IMR-90 (cell line): ENCODE measurements at places on chromosomes 4 and X. TPM values are rescaled to one million over a fixed set of nuclear protein-coding genes. Genes with fewer than 3 reads are reported as not detected.

Gene RNF212
- total RNA-seq, result under 0.01 TPM in 2 replicates

Gene KLB
- total RNA-seq, result not detected in 2 replicates

Gene GAGE12F
- total RNA-seq, result not detected in 2 replicates

Gene LRIT3
- total RNA-seq, result not detected in 2 replicates

Gene ZAR1
- not detected in 2 replicates for total RNA-seq

Gene COL4A6
- 0.28 and 0.36 TPM in 2 replicates for total RNA-seq

Gene PABPC1L2B
- total RNA-seq, result not detected in 2 replicates

Gene TNIP3
- total RNA-seq, result 0.18 and 0.28 TPM in 2 replicates

Gene SHROOM2
- total RNA-seq, result 8.1 TPM in 2 replicates

DNA sequence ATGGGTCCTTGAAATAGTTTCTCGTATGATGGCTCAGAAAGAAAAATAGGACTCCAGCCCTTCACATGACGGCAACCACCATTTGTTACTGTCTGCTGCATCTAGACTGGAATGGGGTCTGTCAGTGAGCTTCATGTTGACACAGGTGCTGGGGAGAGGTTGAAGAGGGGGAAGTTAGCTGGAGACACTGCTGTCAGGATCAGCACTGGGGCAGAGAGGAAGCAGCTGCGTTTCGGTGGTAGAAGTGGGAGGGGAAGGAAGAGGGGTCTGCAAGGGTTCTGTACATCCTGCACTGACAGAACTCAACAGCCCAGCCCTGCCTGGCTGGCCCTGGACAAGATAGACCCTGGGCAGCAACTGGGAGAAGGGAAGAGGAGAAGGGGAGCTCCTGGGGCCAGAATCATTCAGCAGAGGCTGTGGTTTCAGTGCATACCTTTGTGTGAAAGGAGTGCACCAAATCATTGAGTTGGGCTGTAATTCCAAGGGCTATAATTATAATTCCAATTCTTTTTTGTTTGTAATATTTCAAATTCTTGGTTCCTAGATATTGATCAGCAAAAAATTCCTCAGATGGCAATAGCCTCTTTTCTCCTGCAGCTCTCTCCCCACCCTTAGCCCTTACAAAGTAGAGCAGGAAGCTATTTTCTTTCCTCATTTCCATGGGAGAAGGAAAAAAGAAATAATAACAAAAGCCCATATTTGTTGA lies 119.4 kb upstream of the C1GALT1C1 start:
- H3K36me3 ChIP-seq, result no peaks in the 10 kb centered on the region
- H3K4me1 ChIP-seq, result no peaks in the 10 kb centered on the region
- no peak overlapping the region for H3K27ac ChIP-seq
- DNase-seq, result no peak
- H3K27me3 ChIP-seq, result no peaks in the 10 kb centered on the region; the same call in 1 of the 2 replicates

GRCh38 chr4:118997601-118998000 lies 108.9 kb downstream of the SYNPO2 start:
- DNase-seq, result peak; percentile 78
- no peaks in the 10 kb centered on the region for H3K27me3 ChIP-seq
- peak overlapping the region; percentile 80 for H3K27ac ChIP-seq
- no peak overlapping the region for H3K4me3 ChIP-seq
- H3K36me3 ChIP-seq, result no peaks in the 10 kb centered on the region

- H3K27me3 ChIP-seq, result no peaks in the 10 kb centered on the region
- no peak for DNase-seq
Measured at GRCh38 chrX:106220177-106220576, 52.1 kb downstream of the PWWP3B start.

GRCh38 chr4:111400741-111401140 lies 744.5 kb upstream of the FAM241A start:
- H3K27ac ChIP-seq, result no peak overlapping the region
- no peaks in the 10 kb centered on the region for H3K36me3 ChIP-seq
- H3K4me3 ChIP-seq, result no peak overlapping the region
- H3K4me1 ChIP-seq, result peaks cover 1% of the 10 kb centered on the region; the same call in 1 of the 2 replicates
- H3K27me3 ChIP-seq, result no peaks in the 10 kb centered on the region

GRCh38 chr4:24570172-24570571 lies 14.2 kb downstream of the DHX15 start:
- H3K27ac ChIP-seq, result no peak overlapping the region
- DNase-seq, result no peak
- no peak overlapping the region for H3K4me3 ChIP-seq
- H3K27me3 ChIP-seq, result no peaks in the 10 kb centered on the region

DNA sequence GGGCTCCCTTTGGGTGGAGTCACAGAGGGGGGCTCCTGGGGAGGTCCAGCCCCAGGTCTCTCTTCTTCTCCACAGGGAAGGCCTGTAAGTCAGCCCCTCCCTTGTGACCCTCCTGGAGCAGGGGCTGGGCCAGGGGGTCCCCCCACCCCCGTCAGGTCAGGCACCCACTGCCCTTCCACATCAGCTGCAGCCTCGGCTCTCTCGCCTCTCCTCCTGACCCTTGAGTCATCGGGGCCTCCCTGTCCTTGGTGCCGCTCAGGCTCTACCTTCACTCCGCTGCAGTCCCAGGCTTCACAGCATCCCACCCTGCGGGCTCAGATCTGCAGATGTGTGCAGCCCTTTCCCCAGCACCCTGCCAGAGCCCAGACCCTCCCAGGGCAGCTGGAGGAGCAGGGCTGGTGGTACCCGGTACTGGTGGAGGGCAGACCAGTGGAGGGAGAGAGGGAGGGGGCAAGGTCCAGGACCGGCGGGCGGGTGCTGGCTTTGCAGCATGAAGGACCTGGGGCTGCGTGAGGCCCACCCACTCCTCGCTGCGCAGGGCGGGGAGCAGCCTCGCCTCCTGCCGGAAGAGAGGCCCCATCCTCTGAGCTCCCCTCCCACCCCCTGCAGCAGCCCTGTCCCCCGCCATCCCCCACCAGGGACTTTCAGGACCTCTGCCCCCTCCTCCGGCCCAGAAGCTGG lies 117.1 kb downstream of the FAM53A start:
- H3K36me3 ChIP-seq, result no peaks in the 10 kb centered on the region
- H3K27me3 ChIP-seq, result peaks cover 31% of the 10 kb centered on the region
- no peak overlapping the region for H3K4me3 ChIP-seq

DNA sequence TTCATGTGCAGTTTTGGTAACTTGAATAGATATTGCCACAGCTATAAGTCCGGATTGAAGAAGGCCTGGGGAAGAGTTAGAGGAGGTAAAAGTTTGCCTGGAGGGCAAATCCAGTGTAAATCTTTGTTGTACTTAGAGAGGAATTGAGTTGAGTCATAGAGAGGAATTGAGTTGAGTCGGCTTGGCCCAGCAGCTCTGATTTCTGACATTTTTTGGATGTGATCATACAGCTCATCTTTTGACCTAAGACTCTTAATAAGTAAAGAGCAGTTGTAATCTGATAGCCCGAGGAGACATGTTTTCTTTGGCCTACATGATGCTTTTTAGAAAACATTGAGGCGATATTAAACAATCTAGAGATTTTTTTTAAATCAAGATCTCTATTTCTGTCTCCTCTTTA lies 3.9 kb downstream of the KIT start:
- peak; percentile 92 for DNase-seq
- peak overlapping the region; percentile 82; the same call in 1 of the 2 replicates for H3K27ac ChIP-seq
- peaks cover 16% of the 10 kb centered on the region for H3K4me1 ChIP-seq
- H3K36me3 ChIP-seq, result no peaks in the 10 kb centered on the region

DNA sequence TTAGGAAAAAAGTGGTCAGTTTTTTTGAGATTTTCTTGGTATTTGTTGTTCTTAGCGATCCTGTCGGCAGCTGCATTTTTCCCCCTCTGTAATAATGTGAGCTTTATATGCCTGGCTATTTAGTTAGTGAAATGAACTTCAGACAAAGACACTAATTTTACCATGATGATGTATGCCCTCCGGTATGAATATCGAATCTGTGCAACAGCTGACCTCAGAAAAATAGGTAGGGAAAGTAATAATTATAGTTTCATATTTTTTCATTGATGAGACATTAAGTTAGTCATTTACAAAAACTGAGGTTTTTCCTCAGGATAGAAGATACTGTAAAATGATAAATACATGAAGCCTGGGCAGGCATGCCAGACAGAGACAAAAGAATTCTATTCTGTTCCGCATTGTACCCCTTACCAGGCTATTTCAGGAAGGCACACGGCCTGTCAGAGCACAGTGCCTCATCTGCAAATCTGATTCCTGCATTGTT lies 155.8 kb downstream of the SHROOM3 start:
- DNase-seq, result peak; percentile 58
- no peaks in the 10 kb centered on the region for H3K36me3 ChIP-seq
- H3K4me3 ChIP-seq, result no peak overlapping the region
- H3K4me1 ChIP-seq, result peaks cover 13% of the 10 kb centered on the region
- peak overlapping the region; percentile 20; the same call in 1 of the 2 replicates for H3K27ac ChIP-seq
- H3K27me3 ChIP-seq, result no peaks in the 10 kb centered on the region

GRCh38 chr4:188649635-188650034 lies 510.4 kb downstream of the TRIML1 start:
- no peaks in the 10 kb centered on the region for H3K36me3 ChIP-seq
- no peaks in the 10 kb centered on the region for H3K27me3 ChIP-seq
- H3K27ac ChIP-seq, result no peak overlapping the region
- DNase-seq, result no peak

- peak; percentile 7 for DNase-seq
- H3K27me3 ChIP-seq, result no peaks in the 10 kb centered on the region
- H3K4me1 ChIP-seq, result no peaks in the 10 kb centered on the region
- H3K27ac ChIP-seq, result no peak overlapping the region
Measured at GRCh38 chr4:52199574-52200338, 148.7 kb downstream of the SPATA18 start.

DNA sequence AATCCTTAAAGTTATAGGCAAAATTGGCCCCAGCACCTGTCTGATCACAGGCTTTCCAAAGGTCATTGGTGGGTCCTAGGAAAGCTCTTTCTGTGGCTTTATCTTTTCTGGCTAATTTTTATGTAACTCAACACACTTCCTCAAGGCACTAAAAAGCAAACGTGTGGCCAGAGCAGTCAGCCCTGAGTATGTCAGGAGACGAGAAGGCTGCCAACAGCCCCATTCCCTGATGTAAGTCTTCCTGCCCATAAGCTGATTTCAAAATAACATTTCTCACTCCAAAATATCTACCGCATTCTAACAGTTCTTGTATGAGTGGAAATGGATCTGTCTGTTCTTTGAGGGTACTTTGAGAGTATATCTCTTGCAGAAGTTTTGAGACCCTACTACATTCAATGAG lies 25.5 kb upstream of the FUNDC1 start:
- no peak overlapping the region for H3K27ac ChIP-seq
- no peak for DNase-seq
- H3K36me3 ChIP-seq, result no peaks in the 10 kb centered on the region
- no peak overlapping the region for H3K4me3 ChIP-seq

- H3K4me3 ChIP-seq, result no peak overlapping the region
- H3K27ac ChIP-seq, result no peak overlapping the region
- H3K27me3 ChIP-seq, result no peaks in the 10 kb centered on the region
- no peak for DNase-seq
- H3K36me3 ChIP-seq, result no peaks in the 10 kb centered on the region
Measured at GRCh38 chr4:120733968-120734367, 188.6 kb downstream of the PRDM5 start.

- peaks cover 45% of the 10 kb centered on the region for H3K27me3 ChIP-seq
- no peak overlapping the region for H3K4me3 ChIP-seq
- no peak overlapping the region for H3K27ac ChIP-seq
- H3K4me1 ChIP-seq, result no peaks in the 10 kb centered on the region
- H3K36me3 ChIP-seq, result no peaks in the 10 kb centered on the region
- no peak for DNase-seq
Measured at GRCh38 chr4:6469898-6470501, 2.4 kb downstream of the PPP2R2C start.

DNA sequence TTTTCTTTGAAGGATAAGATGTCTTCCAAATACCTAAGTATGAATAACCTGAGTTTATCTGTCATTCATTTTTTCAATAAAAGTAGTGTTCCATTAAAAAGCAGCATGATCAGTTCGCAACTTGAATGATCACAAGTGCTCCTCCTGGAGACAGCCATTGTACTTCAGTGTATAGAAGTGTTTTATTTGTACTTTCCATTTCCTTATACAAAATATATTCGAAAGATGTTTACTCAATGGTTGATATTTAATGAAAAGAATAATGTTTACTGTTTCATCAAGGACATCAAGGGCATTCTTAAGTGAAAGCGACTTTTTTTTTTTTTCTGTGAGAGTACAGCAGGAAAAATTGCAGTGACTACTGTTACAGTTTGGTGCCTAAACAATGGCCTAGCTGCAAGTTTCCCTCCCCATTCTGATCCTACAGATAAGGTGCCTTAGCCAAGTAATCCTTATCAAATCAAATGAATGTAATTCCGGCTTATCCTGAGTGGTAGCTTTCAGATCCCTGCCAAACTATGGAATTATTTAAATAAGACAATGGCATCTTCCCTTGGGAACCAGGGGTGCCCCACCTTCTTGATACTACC lies 69.0 kb upstream of the IL15 start:
- no peak overlapping the region for H3K4me3 ChIP-seq
- no peak overlapping the region for H3K27ac ChIP-seq
- H3K36me3 ChIP-seq, result no peaks in the 10 kb centered on the region
- H3K4me1 ChIP-seq, result peaks cover 7% of the 10 kb centered on the region

GRCh38 chrX:1576201-1576992 lies 15.0 kb upstream of the AKAP17A start:
- no peak overlapping the region for H3K4me3 ChIP-seq
- H3K27ac ChIP-seq, result no peak overlapping the region
- H3K4me1 ChIP-seq, result no peaks in the 10 kb centered on the region
- no peak for DNase-seq
- no peaks in the 10 kb centered on the region for H3K27me3 ChIP-seq

GRCh38 chr4:74284053-74284452 lies 24.2 kb upstream of the EPGN start:
- no peaks in the 10 kb centered on the region for H3K27me3 ChIP-seq
- peaks cover 4% of the 10 kb centered on the region for H3K4me1 ChIP-seq
- peak; percentile 47 for DNase-seq
- no peak overlapping the region for H3K4me3 ChIP-seq
- no peak overlapping the region for H3K27ac ChIP-seq

DNA sequence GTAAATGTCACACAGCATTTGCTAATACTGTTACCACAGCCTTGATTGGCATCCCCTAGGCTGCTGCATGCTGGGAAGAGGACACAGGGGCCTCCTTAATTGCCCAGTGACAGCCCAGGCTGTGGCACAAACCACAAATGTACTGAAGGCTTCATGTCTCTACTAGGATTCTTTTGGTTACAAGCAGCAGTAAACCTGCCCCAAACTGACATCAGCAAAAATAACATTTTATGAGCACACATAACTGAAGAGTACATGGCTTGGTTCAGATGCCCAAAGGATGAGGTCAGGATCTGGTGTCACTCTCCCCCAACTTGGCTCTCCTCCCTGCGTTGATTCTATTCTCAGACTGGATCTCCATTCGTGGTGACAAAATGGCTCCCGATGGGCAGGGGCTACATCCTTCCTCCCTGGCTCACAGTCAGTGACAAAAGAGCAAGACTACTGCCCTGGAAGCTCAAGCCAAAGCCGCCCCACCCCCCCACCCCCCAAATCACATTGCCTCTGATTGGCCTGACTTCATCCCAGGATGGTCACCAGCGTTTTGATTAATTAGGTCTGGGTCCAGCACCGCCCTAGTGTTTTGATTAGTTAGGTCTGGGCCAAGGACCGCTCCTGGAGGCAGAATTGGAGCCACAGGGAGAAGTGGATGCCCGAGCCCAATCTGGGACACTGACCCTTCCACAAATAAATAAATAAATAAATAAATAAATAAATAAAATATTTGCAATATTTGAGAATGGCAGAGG lies 180.5 kb upstream of the RBPJ start:
- H3K27ac ChIP-seq, result peak overlapping the region; percentile 74; the same call in 1 of the 2 replicates
- H3K4me3 ChIP-seq, result no peak overlapping the region
- H3K4me1 ChIP-seq, result peaks cover 27% of the 10 kb centered on the region
- H3K27me3 ChIP-seq, result no peaks in the 10 kb centered on the region
- DNase-seq, result peak; percentile 59
- no peaks in the 10 kb centered on the region for H3K36me3 ChIP-seq
